ENCODE measurements at places on chromosomes 11 and 22.

DNA sequence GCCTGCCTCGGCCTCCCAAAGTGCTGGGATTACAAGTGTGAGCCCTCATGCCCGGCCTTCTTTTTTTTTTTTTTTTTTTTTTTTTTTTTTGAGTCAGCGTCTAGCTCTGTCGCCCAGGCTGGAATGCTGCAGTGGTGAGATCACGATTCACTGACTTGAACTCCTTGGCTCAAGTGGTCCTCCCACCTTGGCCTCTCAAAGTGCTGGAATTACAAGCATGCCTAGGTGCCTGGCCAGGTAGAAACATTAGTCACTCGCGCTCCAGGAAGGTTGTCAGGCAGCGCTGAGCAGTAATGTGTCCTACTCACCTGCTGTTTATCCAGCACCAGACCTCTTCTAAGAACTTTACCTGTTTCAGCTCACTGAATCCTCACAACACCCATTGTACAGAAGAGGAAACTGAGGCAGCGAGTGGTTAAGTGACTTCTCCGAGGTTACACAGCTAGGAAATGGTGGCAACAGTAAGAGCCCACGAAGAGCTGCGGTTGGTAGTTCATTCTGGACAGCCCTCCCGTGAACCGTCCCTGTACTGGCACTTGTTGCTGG is 496 bp upstream of the CST6 start:
- DNase-seq = no peak

- no peak for DNase-seq
Measured at GRCh38 chr22:44555046-44555445, 57.0 kb upstream of the RTL6 start.

DNA sequence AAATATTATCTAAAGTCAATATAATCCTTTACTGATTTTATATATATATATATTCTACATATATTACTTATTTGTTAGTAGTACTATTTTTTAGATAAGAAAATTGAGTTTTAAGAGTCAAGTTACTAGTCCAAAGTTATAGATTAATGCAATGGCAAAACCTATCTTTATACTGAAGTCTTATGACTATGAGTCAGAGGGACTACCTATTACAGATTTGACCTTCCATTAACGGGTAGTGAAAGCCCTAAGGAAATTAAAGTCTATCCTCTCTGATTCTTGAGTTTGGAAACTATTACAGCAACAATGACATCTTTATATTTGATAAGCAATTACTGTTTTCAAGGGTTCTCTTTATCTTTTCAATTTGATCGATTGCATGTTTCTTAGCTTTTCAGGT is 315.8 kb downstream of the CASP12 start:
- no peak for DNase-seq

- DNase-seq = no peak
Measured at GRCh38 chr11:109514313-109515018, 92.5 kb downstream of the C11orf87 start.

- DNase-seq = no peak
Measured at GRCh38 chr22:24441406-24442351, 14.3 kb downstream of the ADORA2A start.

- DNase-seq = no peak
Measured at GRCh38 chr11:115720602-115721245, 216.5 kb upstream of the CADM1 start.

GRCh38 chr11:119029340-119030028 is 1.2 kb downstream of the SLC37A4 start:
- no peak for DNase-seq

DNA sequence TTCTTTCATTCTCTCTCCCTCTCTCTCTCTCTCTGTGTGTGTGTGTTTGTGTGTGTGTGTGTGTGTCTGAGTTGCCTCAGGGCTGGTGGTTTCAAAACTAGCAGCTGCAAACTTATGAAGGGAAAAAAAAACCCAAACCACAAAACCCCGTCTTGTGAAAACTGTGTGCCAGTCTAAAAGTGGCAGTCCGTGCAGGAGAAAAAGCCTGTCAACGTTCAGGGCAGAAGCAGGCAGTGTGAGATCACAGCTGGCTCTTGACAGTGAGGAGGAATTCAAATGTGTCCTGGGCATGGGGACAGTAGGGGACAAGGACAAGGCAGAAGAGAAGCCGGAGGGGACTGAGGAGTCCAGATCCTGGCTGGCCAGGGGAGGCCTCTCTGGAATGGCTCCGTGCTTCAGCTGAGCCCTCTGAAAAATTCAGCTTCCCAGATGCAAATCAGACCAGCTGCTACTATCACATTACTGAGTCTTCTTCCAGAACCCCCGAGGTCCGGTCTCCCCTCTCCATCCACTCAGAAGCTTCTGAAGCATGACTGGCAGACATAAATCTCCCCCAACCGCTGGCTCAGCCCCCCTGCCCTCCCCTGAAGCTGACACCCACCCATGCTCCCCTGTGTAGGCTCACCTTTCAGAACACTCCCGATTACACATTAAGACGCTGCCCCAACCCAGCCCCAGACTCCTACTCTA is 31.9 kb downstream of the FLI1 start:
- peak; percentile 84 for DNase-seq

- peak; percentile 32 for DNase-seq
Measured at GRCh38 chr11:35141071-35141470, 2.1 kb downstream of the CD44 start.

DNA sequence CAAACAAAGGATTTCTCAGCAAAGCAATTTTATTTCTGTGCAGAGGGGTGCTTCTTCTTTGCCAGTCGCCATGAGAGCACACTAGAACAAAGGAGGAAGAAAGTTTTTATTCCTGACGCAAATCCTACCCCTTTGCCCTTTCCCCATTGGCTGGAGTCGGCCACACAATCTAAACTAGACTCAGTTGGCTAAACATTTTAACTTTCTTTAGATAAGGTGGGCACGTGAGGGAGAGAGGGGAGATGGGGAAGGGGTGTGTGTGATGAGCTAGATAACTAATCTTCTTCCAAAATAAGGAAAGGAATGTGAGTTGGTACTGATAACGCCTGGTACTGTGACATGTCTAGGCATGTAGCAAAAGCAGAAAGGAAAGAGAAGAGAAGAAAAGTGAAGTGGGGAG is 626 bp downstream of the TRIM22 start:
- no peak for DNase-seq

DNA sequence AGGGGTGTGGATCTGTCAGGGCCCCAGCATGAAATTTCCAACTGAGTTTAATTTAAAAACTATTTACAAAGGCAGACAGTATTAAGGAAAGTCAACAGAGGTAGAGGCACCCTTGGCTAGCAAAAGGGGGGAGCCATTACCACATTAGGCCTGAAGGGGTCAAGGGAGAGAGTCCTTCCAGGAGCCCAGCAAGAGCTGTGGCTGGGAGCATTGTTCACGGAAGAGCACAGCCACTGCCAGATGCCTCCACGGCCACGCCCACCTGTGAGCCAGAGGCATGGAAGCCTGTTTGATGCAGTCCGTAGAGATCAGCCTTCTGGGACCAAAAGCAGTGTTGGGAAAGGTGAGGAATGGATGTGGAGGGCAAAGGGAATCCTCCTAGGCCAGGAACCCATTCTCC is 102.6 kb downstream of the GALNT18 start:
- DNase-seq = no peak

DNA sequence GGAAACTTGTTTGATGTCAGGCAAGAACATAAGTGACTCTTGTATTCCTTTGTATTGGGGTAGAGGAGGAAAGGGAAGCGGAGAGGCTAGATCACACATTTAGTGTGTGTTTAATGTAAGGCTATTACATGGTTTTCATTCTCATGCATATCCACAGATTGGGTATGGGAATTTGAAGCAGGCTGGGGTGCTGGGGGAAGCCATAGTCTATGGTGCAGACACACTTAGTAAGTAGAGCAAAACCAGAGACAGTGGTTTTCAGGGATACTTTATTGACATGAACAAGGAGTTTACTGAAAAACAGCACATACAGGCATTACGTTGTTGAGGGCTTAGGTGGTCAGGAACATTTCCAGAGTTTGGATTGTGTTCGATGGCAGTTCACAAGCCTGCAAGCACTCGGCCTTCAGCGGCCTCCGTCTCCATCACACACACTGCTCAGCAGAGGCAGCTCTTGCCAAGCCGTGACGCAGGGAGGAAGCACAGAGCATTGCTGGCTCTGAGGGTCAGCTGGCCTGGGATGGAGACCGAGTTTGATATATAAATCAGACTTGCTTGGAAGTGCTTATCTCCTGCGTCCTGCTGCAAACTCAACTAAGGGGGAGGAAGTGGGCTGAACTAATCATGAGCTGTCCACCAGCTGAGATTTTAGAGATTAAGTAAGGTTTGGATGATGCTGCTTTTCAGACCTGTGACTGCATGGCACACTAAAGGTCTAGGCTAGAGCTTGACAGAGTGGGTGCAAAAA is 25.3 kb downstream of the SCN3B start:
- no peak for DNase-seq

DNA sequence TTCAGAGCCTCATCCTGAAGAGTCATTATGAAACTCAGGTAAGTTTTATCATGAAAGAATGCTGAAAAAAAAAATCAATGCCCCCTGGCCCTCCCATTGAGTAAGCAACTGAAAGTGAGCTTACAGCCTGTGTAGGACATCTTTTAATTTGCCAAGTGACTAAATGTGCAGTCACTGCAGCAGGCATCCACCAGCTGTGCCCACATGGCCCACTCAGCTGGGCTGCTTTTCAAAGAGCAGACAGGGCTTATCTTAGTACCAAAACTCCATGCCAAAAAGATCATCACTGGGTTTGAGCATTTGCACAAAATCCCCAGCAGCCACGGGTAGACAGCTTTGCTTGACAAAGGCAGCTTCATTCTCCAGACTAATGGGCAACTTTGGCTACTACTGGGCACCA is 709.7 kb downstream of the NTM start:
- DNase-seq = no peak

DNA sequence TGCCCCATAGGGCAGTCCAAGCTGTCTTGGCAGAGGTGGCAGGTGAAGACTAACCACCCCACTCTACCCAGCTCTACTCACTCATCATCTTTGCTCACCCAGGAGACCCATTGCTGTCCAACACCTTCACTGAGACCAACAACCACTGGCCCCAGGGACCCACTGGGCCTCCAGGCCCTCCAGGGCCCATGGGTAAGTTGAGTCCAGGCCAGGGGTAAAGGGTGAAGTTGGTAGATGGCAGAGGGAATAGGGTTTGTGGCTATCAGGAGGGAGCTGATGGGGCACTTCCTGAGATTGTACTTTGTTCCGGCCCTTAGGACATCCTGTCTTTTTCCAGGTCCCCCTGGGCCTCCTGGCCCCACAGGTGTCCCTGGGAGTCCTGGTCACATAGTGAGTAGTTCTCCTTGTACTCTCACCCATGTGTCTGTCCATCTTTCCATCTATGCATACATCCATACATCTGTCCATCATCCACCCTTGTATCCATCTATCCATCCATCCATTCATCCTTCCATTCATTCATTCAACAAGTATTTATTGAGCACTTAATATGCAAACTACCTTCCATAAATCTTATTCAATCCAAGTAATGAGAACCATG is 27.7 kb downstream of the EMID1 start:
- DNase-seq = no peak

- no peak for DNase-seq
Measured at GRCh38 chr22:39471381-39472141, 14.7 kb downstream of the MGAT3 start.

DNA sequence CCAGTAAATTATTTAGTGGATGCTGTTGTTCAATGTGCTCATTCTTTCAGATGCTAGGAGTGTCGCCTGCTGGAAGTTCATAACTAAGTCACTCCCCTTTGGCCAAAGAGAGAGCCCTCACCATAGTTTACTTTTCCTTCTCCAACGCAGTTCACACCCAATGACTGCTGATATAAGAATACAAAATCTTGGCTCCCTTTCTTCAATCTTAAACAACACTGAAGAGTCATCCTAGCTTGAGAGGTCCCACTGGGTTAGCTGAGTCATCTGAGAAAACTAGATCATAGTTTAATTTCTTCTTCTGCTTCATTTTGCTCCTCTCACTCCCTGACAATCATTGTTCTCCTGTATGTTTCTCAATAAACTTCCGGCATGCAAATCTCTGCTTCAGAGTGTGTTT is 5.4 kb upstream of the OR52L1 start:
- no peak for DNase-seq

DNA sequence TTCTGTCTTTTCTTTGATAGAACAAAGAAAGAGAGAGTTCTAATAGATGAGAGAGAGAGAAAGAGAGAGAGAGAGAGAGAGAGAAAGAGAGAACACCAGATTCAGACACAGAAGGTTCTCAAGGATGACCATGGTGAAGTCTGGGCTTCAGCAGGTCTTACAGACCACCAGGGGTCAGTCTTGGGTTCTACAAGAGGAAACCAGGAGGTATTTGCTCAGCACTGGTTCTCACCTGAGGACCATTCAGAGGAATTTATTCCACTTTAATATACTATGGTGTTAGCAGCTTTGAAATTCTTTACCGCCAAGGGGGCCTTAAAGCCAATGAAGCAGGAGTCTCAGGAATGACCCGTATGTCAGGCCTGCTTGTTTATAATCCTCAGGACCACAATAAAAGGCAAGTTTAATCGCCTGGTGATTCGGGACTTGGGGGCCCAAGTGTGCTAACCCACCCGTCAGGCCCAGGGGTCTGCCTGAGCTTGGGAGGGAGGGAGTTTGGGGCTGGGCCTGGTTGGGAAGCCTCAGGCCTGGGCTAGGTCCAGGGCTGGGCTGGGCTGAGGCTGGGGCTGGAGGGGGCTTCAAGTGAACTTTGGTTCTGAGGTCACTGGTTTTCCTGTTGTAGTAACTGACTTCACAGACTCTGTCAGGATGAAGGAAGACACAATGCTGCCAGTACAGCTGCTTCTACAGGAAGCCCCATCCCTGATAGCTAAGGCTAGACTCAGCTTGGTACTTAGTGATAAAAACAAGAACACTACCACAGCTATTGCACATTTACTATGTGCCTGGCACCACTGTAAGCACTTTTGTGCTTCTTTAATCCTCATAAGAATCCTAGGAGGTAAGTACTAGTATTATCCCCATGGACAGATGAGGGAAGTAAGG is 179.2 kb upstream of the ZBED5 start:
- no peak for DNase-seq

GRCh38 chr22:38007330-38007902 is 23.1 kb upstream of the SOX10 start:
- DNase-seq = no peak

DNA sequence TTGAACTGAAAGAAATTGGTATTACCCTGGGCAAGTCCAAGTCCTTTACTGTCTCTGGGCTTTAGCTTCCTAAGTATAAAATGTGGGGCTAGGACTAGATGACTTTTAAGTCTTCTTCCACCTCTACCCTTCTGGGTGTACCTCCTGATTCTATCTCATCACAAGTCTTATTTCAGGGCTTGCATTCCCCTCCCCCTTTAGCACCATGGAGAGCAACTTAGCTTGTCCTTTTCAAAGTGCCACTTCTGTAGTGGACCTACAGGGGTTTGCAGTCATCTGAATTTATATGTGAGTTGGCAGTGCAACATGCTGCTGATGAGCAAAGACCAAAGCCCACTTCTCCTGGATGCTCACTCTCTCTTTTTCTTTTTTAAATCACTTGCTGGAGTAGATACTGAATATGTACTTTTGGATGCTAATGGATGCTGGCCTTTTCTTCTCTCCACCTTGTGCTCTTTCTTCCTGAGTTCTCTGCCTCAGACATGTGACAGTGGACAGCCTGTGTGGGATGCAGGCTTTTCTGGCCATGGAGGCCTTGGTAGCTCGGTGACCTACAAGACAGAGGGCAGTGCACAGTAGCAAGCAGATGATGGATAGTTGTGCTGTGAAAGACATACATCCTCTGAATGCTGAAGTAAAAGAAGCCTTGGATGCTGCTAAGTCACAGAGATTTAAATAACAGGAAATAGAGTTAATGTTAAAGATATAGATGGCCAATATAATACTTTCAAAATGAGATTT is 185.0 kb downstream of the NELL1 start:
- no peak for DNase-seq
